ENCODE measurements at places on chromosomes 6 and 20. TPM values are rescaled to one million over a fixed set of nuclear protein-coding genes. Genes with fewer than 3 reads are reported as not detected.

Gene EDN3
- not detected for total RNA-seq

Gene BMP6
- total RNA-seq = 0.10 TPM

Gene IL17A
- total RNA-seq = not detected

Gene ABHD16B
- total RNA-seq = not detected

Gene POM121L2
- total RNA-seq = not detected

Gene TMEM244
- not detected for total RNA-seq

Gene STX11
- 27.5 TPM for total RNA-seq
